ENCODE measurements at places on chromosomes 7 and 10.

- DNase-seq, result peak; percentile 69
Observed at GRCh38 chr7:51067757-51068156, 248.9 kb downstream of the COBL start.

DNA sequence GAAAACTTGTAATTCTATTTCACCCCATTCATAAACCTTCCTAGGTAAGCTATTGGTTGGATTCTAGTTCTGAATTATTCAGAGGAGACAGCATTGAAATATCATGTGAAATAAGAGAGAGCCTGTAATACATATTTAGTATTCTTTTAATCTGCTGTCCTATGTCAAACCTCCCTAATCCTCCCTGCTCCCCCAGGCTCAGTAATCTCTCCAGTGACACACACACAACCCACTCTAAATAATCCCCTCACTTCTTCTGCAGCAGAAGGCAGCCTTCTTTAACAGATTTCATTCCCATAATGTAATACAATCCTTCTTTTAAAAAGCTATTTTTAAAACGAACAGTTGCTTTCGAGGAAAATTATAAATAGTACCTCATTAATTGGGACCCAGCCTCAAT, 639.7 kb upstream of the AUTS2 start:
- no peak for DNase-seq

DNA sequence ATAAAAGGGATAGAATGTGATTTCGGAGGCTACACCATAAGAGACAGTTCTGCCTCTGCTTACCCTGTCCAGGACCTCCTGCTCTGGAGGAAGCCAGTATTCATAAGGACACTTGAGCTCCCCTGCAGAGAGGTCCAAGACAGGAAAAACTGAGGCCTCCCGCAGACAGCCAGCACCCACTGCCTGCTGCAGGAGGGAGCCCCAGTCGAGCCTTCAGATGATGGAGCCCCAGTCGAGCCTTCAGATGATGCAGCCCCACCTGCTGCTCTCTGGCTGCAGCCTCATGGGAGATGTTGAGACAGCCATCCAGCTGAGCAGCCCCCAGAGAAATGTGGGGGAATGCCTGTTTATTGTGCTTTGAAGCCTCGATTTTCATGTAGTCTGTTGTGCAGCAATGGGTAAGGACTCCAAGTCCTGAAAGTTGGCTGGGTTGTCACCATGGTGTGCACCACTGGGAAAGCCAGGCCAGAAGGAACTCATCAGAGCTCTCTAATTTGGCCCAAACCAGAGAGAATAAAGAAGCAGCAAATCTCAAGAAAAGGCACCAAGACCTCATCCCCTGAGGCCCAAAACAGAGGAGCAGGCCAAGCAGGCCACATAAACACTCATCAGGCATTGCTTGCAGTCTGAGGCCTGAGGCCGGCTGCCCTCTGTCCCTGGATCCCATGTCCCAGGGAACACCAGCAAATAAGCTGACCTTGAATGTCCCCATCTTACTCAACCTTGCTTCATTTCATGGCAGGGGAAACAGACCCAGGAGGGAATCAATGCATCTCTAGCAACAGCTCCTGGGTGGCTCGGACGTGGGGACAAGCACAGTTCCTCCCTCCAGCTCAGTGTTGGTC, 30.9 kb downstream of the CALML5 start:
- DNase-seq, result no peak

GRCh38 chr10:35643151-35644049, 1.3 kb upstream of the FZD8 start:
- peak; percentile 17 for DNase-seq

- DNase-seq, result no peak
Observed at GRCh38 chr10:30436671-30437030, 2.7 kb downstream of the MAP3K8 start.

DNA sequence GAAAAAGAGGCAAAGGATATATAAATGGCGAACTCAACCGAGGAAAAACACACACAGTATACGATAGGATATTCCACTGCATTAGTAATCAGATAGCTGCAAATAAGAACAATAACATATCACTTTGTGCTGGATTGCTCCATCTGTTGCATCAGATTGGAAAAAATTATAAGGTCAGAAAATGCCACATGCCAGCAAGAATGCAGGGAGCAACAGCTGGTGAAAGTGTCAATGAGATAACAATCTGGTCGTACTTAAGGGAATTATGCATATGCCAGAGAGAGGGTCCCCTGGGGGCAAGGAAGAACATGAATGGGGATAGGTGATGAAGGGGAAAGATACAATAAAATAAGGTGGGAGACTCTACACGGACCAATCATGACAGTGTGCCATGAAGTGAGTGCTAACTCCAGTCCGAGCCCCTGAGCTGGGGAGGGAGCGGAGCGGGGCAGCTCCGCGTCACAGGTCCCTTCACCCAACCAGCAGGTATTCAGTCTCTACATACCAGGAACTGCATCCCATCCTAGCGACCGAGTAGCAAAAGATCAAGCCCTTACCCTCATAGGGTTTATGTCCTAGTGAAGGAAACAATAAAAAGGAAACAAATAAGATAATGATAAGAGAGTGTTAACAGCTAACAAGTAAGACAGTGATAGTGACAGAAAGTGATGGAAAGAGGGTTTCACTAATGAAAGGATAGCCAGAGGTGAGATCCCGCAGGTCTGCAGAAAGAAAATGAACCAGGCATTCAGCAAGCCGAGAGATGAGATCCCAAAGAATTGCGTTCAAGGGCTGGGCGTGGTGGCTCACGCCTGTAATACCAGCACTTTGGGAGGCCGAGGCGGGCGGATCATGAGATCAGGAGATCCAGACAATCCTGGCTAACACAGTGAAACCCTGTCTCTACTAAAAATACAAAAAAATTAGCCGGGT, 9.4 kb downstream of the MPP7 start:
- DNase-seq, result no peak

DNA sequence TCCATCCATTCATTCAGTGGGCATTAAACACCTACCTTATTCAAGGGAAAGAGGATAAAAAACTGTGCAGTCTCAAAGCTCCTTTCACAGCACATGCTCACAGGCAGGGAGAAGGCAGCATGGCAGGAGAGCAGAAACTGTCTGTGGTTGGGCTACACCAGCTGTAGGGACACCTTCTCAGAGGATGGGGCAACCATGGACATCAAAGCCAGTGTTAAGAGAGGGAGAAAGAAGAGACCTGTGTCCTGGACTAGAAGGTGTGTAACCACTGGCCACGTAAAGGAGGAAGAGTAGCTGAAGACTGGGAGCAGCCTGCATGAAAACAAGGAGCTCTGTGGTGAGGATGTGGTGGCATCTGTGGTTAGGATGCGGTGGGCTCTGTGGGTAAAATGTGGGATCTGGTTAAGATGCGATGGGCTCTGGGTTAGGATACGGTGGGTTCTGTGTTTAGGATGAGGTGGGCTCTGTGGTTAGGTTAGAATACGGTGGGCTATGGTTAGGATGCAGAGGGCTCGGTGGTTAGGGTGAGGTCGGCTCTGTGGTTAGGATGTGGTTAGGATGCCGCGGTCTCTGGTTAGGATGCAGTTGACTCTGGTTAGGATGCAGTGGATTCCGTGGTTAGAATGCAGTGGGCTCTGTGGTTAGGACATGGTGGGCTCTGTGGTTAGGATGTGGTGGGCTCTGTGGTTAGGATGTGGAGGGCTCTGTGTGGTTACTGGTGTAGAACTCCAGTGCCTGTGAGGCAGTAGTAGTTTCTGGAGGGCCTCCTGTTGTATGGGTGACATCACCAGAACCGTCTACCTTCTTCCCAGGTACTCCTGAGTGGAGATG, 197.6 kb downstream of the WDR37 start:
- DNase-seq, result no peak

- no peak for DNase-seq
Observed at GRCh38 chr7:147261693-147262092, 1145.1 kb downstream of the CNTNAP2 start.
